IMR-90 (cell line): ENCODE measurements at places on chromosomes 6 and 20. TPM values are rescaled to one million over a fixed set of nuclear protein-coding genes. Genes with fewer than 3 reads are reported as not detected.

DNA sequence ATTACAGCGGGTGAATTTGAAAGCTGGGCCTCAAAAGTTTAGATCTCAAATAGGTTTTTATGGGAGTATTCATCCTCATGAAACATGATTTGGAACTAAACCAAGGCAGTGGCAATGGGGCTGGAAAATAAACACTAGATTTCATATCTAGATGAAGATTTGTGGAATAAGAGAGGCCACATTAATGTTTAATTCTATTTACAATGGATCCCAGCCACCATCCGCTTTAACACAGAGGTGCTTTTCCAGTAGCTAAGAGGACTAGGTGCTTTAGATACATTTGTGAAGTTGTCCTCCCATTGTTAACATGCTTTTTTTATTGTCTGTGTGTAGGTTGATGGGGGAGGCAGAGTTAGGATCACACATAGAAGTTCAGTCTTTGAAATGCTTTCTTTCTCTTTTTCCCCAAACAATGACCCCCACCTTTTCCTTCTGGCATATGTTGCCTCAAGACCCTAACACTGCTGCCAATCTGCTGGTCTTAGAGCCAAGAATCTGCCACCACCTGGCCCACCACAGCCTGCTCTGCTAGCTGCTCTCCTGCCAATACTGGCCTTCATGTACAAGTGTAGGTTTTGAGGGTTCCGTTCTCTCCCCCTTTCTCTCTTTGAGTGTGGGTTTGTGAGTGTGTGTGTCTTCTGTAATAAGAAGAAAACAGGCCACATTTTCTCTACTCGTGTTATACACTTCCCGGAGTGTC is 27.8 kb upstream of the GFRAL start:
- DNase-seq: no peak

DNA sequence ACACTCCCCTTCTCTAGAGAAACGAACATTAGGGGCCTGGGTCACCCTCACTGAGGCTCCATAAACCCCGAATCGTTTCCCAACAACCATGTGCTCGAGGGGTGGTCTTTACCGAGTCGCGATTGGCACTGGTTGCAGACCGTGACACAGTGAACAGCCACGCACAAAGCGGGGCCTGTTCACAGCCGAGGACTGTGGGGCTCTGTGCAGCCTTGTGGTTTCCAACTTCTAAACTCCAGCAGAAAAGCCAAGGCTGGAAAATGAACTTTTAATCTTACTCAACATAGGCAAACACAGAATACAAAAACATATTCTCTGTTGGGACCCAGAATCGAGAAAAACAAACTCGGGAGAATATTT is 19.0 kb downstream of the RRBP1 start:
- no peak for DNase-seq

STX11 gene
- 0.68 and 0.83 TPM in 2 replicates for polyA plus RNA-seq

PCMT1 gene
- polyA plus RNA-seq: 100 and 101 TPM in 2 replicates

- DNase-seq: no peak
Measured at GRCh38 chr20:59718751-59719150, 114.4 kb downstream of the PHACTR3 start.

OR5V1 gene
- not detected in 2 replicates for polyA plus RNA-seq

TMEM239 gene
- 0.32 TPM in 1 of 2 replicates, not detected in the other for polyA plus RNA-seq

- peak; percentile 79 for DNase-seq
Measured at GRCh38 chr6:158853072-158853879, 34.1 kb upstream of the EZR start.

GRCh38 chr20:52493171-52493721 is 301.7 kb upstream of the ZFP64 start:
- peak; percentile 36 for DNase-seq

DNA sequence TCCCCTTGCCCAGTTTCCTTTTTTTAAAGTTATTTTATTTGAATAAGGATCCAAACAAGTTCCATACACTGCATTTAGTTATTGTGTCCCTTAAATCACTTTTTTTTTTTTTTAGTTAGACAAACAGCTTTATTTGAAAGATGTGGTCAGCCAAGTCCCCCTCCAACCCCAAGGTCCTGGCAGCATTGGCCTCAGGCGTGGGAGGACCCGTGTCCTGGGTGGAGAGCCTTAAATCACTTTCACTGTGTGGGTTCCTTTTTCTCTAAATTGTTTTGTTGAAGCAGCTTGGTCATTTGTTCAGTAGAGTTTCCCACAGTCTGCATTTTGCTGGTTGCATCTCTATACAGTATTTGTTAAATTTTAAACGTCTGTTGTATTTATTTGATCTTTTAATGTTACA is 5.2 kb upstream of the TBCC start:
- DNase-seq: no peak
